ENCODE measurements at places on chromosomes 4 and X.

DNA sequence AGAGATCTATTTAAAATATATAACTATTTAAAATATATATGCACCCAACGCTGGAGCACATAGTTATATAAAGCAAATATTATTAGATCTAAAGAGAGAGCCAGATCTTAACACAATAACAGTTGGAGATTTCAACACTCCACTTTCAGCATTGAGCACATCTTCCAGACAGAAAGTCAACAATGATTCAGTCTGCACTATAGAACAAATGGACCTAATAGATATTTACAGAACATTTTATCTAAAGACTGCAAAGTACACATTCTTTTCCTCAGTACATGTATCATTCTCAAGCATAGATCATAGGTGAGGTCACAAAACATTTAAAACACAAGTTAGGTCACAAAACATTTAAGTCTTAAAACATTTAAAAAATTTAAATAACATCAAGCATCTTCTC is 36.4 kb downstream of the NLRP2B start:
- no peak for DNase-seq

DNA sequence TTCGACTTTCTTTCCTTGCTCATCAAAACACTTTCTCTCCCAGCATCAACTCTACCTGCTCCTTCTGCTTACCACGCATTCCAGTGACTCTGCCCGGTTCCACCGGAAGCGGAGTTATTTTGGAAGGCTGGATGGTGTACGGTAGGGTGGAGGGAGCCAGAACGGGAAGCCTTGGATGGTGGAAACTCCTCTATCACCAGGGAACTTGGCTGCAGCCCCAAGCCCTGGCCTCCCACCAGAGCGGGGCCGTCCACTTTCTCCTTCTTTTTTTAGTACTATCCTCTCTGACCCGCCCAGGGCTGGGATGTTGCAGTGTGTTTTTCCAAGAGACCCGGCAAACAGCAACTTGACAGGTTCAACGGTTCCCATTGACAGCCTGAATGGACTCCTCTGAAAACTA is 27.6 kb downstream of the ADGRG2 start:
- no peak for DNase-seq

DNA sequence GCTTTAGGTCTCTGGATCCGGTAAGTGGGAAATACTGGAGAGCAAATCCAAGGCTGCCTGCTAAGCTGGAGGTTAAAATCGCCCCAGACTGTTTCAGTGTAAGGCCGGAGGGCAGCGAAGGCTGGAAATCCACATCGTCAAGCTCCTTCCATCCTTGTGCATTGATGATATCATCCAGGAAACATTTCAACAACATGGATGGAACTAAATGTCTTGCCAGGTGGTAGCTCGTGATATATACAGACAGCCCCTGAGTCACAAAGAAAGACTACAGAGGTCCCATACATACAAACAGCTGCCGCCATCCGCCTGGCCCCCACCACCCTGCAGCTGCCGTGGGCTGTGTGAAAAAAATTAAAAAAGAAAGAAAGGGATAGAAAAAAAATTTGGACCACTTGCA is 148.9 kb upstream of the RBPJ start:
- no peak for DNase-seq

GRCh38 chr4:53541577-53542206 is 49.6 kb downstream of the LNX1 start:
- no peak for DNase-seq

DNA sequence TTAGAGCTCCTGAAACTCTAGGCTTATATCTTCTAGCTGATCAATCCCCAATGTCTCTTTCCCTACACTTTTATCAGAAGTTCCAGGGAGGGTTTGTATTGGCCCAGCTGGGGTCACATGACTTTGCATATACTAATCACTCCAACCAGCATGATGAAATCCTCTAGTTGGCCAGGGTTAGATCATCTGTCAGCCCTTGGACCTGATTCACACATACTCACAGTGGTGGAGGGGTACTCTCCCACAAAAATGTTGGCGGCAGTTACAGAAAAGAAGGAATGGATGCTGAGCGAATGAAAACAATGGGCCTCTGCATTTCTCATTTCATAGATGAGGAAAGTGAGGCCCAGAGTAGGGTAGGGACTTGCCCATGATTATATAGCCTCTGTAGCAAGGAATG is 151.1 kb downstream of the PJA1 start:
- no peak for DNase-seq

Measured in MM.1S (cell line).